ENCODE measurements at places on chromosomes 3 and 15.

DNA sequence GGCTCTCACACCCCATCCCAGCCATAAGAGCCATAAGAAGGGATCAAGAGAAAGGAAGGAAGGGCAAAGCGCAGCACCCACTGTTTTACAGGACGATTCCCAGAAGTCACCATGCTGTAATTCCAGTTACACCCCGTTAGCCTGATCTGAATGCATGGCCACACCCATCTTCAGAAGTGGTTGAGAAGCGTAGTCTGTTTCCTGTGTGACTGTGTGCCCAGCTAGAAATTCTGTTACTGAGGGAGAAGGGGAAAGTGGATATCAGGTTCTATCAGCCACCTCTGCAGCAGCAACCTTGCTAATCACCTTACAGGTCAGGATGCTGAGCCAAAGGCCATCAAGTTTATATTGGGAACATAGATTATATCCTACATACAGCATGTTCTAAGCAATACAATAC is 260.0 kb downstream of the ABHD5 start:
- no peak for DNase-seq

- DNase-seq, result no peak
Measured at GRCh38 chr3:52844290-52844975, 9.6 kb upstream of the MUSTN1 start.

- no peak for DNase-seq
Measured at GRCh38 chr3:65531499-65531898, 507.2 kb downstream of the MAGI1 start.

DNA sequence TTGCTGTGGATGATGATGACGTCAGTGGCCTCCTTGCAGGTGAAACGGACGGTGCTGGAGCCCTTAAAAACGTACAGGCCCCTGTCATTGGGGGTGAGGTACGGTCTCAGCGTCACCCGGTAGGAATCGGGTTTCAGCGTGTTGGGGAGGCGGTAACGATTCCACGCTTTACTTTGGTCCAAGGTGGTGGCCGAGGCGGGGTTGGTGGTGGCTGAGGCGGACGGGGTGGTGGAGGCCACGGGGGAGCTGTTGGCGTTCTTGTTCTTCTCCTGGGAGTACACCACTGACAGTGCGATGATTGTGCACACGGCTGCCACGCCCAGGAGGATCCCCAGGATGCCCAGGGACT is 8.5 kb downstream of the ANPEP start:
- DNase-seq, result no peak

- no peak for DNase-seq
Measured at GRCh38 chr3:13268961-13269441, 151.1 kb downstream of the NUP210 start.
